ENCODE measurements at places on chromosomes 6 and 20. TPM values are rescaled to one million over a fixed set of nuclear protein-coding genes. Genes with fewer than 3 reads are reported as not detected.

Gene HCK
- 2.6 TPM for polyA plus RNA-seq

Gene PCK1
- polyA plus RNA-seq, result 2.5 TPM

Gene GJA1
- 71.2 TPM for polyA plus RNA-seq

Gene ZSCAN16
- 14.0 TPM for polyA plus RNA-seq

Gene RAB23
- 43.5 TPM for polyA plus RNA-seq

Gene PAK5
- polyA plus RNA-seq, result 0.60 TPM

Gene RPRD1B
- polyA plus RNA-seq, result 38.5 TPM

Gene LY6G6D
- polyA plus RNA-seq, result not detected

Gene TNFRSF21
- polyA plus RNA-seq, result 33.0 TPM

Gene VGLL2
- not detected for polyA plus RNA-seq

Gene ACTL10
- polyA plus RNA-seq, result 0.37 TPM

Gene HDGFL1
- polyA plus RNA-seq, result not detected

Gene CD109
- 32.7 TPM for polyA plus RNA-seq

Gene KCNK16
- polyA plus RNA-seq, result not detected

Gene ZKSCAN3
- 12.2 TPM for polyA plus RNA-seq

Gene RAET1L
- not detected for polyA plus RNA-seq

- no peak for DNase-seq
Measured at GRCh38 chr20:34894723-34895122, 18.3 kb downstream of the ACSS2 start.

GRCh38 chr20:32763202-32764004 is 1.2 kb downstream of the DNMT3B start:
- no peak for DNase-seq

- no peak for DNase-seq
Measured at GRCh38 chr6:82739303-82739702, 326.3 kb downstream of the UBE3D start.

DNA sequence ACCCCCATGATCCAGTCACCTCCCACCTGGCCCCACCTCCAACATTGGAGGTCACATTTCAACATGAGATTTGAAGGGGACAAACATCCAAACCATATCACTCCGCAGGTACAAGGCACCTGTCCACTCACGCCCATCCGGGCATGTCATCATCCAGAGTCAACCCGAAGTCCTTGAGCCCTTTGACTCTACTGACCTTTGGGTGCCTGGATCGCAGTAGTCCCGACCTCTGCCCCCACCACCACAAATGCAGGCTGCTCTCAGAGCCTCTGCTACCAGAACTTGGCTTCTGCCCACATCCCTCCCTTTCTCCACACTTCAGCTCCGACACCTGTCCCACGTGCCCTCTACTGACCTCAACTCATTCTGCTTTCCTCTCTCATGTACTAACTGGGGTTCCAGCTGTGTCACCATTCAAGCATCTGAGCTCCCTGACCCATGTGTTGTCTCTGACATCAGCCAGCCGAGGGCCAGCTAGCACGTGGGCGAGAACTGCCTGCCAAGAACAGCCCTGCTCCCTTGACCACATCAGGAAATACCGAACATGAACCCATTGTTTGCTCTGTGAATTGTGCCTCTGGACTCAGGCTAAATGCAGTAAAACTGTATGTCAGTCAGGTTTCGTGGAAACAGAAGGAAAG is 498.3 kb upstream of the SULF2 start:
- DNase-seq, result no peak

- DNase-seq, result no peak
Measured at GRCh38 chr6:41352907-41353306, 17.5 kb downstream of the NCR2 start.

- no peak for DNase-seq
Measured at GRCh38 chr20:58098571-58098970, 129.9 kb downstream of the ANKRD60 start.

- no peak for DNase-seq
Measured at GRCh38 chr20:61759286-61760065, 306.2 kb downstream of the TAF4 start.

- no peak for DNase-seq
Measured at GRCh38 chr6:3081960-3082359, 13.7 kb downstream of the RIPK1 start.

DNA sequence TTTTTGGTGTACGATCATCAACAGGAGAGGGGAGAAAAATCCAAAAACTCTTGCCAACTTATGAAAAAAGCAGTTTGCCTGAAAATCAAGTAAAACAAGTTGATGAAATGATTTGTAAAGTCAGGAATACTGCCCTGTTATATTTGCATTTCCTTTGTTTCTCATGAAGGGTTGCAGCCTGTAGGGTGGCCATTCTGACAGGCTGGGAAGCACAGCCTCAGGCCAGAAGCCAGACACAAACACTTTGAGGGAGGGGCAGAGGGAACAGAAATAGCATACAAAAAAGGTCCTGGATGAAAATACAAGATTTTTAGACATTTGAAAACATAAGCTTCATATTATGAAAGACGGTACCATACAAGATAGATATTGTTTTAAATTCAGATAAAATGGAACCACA is 109.8 kb downstream of the DTNBP1 start:
- DNase-seq, result no peak

DNA sequence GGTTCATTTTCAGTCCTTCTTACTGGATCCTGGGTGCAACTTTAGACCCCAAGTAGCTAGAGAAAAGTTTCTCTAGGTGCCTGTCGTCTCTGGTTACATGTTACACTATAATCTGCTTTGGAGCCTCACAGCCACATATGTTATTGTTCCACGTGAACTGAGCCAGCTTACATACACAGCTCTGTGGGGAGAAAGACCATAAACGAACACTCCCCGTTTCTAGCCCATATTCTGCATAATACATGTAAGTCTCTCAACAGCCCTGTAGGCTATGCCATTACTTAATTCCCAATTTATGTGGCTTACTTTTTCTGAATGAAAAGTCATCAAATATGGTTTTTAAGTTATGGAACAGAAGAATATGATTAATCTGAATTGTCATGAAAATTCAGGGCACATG is 233.8 kb downstream of the BCKDHB start:
- no peak for DNase-seq

DNA sequence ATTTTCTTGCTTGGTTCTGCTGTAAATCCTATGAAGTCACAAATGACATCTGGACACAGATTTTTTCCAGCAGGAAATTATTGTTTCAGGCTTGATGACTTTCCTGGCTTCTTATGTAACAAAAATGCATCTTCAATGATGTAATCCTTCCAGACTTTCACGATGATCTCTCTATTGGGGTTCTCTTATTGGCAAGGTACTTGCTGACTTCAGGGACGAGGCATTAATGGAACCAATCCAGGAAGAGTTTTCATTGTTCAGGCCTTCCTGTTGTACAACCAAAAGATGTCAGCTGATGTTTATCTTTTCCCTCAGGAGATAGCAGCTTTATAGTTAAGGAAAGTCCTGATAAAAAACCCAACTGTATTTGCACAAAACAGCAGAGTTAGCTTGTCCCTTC is 118.5 kb upstream of the MMS22L start:
- DNase-seq, result no peak

- no peak for DNase-seq
Measured at GRCh38 chr20:51596668-51597388, 54.3 kb upstream of the NFATC2 start.

- no peak for DNase-seq
Measured at GRCh38 chr20:44020406-44021148, 105.9 kb downstream of the TOX2 start.

- DNase-seq, result no peak
Measured at GRCh38 chr6:10276106-10276505, 138.8 kb downstream of the TFAP2A start.

GRCh38 chr6:155110721-155111120 is 115.6 kb downstream of the TIAM2 start:
- no peak for DNase-seq

DNA sequence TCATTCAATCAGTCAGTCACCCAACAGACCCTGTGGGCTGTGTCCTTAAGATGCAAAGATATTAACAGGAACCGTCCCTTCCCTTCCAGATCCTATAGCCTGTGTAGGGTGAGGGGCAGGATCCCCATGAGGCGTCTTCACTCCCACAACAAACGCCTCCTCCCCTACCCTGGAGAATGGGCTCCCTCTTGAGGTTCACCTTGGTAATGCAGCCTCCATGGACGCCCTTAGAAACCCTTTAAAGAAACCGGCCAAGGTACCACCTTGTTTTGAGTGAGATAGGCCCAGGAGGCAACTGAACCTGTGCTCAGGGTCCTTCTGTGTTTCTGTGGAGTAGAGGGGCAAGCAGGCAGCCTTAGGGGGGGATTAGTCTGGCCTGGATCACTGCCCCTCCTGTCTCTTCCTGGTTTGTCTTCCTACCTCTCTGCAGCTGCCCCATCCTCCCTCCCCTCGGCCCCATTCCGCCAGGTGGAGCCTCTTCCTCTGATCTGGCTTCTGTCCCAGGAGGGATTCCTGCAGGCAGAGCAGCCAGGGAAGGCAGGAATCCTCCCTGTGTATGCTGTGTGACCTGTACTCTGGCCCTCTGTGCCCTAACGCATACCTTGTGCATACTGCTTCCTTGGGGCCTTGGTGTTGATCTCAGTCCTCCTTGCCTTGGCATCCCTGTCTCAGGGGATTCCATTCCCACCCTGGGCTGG is 6.6 kb upstream of the GUCA1A start:
- no peak for DNase-seq

DNA sequence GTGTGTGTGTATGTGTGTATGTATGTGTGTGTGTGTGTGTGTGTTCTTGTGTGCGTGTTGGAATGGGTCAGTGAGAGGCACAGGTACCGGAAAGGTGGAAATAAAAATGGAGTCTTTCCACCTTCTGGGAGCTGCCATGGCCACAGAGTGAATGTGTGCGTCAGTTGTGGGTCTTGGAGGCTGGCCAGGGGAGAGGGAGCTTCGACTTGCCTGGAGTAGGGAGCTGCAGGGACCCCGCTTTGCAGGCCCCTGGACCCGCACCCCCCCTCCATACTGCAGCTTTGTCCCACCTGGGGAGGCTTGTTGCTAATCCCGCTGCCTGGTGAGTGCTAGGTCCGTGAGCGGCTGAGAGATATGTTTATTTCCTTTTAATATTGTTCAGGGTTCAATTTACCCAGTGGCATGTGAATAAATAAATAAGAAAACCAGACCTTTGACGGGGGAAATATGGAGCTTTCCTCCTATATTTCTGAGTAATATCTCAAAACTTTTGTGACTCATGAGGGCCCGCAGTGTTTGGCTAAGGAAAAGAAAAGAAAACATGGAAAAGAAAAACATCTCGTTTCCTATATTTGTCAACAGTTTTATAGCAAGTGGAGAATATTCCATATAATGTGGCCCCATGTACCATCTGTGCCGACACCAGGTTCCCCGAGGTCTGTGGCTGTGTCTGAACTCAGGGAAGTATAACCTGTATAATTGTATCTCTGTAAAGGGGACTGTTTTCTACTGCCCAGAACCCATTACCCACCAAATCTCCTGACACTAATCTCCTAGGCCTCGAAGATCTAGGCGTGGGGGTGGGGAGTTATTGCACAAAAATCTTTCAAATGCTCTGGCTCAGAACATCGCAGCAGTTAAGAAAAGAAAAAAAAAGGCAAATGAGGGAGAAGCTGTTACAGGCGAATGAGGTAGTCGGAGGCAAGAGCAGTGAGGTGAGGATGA is 24.6 kb upstream of the CCDC167 start:
- no peak for DNase-seq

DNA sequence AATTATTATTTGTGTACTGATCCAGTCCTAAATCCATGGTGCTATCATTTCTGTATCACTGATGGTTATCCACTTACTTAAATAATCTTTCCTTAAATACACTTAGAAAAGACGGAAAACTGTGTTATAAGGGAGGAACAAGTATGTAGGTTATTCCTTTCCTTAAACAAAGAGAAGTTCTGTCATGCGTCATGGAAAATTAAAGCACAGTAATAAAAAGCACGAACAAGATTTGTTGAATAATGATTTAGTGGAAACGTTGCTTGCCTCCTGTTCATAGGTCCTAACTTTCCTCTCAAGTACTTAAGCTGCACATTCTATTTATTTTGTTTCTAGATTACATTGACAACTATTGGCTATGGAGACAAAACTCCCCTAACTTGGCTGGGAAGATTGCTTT is 120.4 kb downstream of the KHDC1L start:
- DNase-seq, result no peak

DNA sequence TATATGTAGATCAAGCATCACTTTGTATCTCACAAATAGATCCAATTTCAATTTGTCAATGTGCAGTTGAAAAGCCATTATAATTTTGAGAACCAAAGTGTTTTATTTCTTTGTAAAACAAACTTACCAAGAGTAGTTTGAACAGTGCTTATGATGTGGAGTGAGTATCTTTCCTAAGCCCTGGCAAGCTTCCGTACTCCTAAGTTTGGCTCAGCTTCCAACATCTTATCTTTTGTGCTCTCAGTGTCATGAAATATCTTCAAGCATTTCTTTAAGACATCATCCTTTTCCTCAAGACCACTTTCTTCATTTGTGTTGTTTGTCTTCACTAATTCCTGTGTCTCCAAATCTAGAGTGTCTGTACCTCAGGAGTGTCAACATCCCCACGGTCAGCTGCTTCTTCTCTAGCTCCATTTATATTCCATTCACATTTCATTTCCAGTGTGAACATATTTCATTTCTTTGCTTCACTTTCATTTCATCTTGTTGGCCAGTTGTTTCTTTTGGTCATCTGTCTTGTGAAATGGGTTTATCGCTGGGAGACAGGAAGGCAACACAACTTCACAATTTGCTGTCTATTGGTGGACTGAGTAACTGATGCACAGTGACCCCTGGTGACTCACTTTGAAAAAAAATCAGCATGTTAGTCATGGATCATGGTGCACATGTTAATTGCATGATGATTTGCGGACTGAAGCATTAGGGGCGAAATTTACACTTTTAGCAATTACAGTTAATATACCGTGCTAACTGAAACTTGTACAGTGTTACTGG is 36.9 kb downstream of the SLC24A3 start:
- no peak for DNase-seq

GRCh38 chr6:133055441-133055966 is 185.7 kb upstream of the EYA4 start:
- DNase-seq, result no peak

DNA sequence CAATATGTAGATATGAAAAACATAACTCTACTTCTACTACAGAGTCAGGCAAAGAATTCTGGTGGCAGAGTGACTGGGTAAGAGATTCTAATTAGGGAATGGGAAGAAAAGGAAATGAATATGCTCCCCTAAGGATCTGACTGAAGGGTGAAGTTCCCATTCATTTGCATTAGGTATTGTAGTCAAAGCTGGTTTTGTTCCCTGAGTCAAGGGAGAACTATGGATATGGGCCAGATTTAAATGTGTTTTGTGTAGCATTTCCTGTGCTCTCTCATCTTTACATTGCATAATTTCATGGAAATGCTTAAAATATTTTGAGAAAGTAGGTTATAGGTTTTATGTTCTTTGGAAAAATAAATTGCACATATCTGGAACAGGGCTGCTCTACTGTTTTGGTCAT is 299.7 kb downstream of the BTBD3 start:
- no peak for DNase-seq

GRCh38 chr6:15183979-15184378 is 61.9 kb upstream of the JARID2 start:
- no peak for DNase-seq

- DNase-seq, result no peak
Measured at GRCh38 chr20:53738039-53738944, 144.7 kb upstream of the ZNF217 start.

- no peak for DNase-seq
Measured at GRCh38 chr6:110786271-110786670, 29.0 kb downstream of the CDK19 start.

Data from left renal pelvis (tissue), 4 donors.